AG10803 (cell line): ENCODE measurements at places on chromosomes 12 and 14.

- DNase-seq: no peak
Observed at GRCh38 chr14:83734431-83734830, 1795.5 kb upstream of the FLRT2 start.

DNA sequence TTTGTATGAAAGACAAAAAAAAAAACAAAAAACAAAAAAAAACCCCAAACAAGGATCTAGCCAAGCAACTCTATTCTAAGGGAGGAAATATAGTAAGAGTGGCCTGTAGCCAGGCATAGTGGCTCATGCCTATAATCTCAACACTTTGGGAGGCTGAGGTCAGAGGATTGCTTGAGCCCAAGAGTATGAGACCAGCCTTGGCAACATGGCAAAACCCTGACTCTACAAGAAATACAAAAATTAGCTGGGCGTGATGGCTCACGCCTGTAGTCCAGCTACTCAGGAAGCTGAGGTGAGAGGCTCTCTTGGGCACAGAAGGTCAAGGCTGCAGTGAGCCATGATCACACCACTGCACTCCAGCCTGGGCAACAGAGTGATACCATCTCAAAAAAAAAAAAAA is 47.9 kb downstream of the TMEM117 start:
- DNase-seq: no peak

GRCh38 chr14:37131205-37131604 is 41.2 kb downstream of the SLC25A21 start:
- no peak for DNase-seq

DNA sequence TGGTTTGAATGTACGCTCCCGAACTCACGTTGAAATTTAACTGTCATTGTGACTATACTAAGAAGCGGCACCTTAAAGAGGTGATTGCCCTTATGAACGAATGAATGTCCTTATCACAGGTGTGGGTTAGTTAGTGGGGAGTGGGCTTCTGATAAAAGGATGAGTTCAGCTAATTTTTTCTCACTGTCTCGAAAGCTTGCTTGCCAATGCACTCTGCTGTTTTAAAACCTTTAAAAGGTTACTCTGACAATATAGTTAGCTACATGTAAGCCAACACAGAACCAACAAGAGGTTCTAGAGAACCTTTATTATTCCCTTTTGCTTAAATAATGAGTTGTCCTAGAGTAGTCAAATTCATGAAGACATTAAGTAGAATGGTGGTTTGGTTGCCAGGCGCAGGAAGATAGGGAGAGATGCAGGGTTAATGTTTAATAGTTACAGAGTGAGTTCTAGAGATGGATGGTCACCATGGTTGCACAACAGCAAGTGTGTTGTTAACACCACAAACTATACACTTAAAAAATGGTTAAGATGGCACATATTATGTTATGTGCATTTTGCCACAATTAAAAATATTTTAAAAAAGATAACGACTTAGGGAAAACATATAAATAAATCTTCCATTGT is 26.3 kb downstream of the RTN1 start:
- no peak for DNase-seq

- DNase-seq: peak; percentile 8
Observed at GRCh38 chr12:20063116-20063515, 305.2 kb upstream of the PDE3A start.

DNA sequence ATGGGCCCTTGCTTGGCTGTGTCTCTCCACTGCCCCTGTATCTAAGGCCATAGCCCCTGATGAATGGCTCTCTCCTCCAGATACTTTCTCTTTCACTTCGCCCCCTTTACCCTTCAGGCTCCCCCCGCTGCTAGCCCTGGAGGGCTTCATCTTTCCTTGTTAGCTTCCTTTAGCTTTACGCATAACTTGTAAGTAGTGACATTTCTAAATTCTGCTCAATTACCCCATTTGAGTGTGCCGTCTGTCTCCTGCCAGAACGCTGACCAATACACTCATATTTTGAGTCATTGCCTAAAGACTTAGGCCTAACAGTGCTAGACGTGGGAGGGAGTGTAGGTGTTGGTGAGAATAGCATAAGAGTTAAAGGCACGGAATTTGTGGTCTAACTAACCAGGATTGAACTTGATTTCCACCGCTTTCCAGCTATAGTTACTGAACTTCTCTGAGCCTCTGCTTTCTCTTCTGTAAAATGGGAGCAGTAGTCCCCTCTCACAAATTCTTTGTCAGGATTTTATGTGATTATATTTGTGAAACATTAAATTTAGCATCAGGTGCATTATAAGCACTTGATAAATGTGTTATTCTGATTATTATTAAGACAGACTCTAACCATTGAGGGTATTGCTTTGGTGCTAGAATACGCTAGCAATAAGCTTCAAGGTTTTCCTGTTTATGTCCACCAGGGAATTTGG is 129.3 kb downstream of the ZFP36L1 start:
- DNase-seq: peak; percentile 36

DNA sequence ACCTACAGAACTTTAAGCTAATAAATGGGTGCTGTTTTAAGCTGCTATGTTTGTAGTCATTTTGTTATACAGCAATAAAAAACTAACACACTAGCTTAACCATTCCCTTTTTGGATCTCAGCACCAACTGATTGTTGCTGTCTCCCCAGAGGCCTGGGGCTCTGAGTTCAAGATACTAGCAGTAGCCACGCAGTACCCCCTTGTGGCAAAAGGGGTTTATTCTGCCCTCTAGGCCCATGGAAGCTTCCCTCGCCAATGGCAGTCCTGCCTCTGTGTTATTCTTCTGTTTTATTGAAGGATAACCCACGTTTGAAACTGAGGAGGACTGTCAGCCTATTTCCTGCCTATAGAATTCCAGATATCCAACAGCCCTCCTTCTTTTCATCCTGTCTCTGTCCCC is 455.3 kb upstream of the ATP2B1 start:
- DNase-seq: peak; percentile 0

GRCh38 chr14:65164068-65164824 is 61.9 kb upstream of the MAX start:
- DNase-seq: peak; percentile 52

GRCh38 chr14:55881577-55882241 is 236.5 kb upstream of the PELI2 start:
- peak; percentile 36 for DNase-seq

- DNase-seq: no peak
Observed at GRCh38 chr12:93593843-93594242, 21.4 kb downstream of the SOCS2 start.

DNA sequence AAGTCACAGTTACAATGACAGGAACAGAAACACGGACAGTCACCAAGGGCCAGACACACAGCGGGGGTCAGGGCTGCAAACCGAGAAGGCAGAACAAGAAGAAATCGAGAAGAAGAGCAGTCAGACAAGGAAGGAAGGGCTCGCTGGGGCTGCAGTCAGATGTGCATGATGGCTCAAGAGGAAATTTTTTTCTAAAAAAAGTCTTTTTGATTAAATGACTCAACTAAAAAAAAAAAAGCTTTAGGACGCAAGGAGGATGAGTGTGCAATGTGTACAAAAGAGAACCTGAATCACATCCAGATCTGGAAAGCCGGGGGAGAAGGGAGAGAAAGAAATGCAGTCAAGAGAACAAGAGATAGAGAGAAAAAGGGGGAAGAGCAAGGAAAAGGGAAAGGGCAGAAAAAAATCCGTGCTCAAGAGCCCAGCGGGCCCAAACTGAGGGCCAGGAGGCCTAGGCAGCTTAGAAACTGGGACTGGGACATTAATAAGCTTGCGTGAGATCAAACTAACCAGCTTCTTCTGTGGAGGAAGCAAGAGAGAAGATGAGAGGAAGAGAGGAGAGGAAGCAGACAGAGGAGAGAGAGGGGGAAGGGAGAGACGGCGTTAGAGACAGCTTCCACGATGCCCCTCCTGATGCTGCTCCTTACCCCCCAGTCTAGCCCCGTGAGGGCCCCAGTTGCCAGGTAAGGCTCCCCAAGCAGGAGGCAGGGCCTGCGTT is 6.7 kb downstream of the IFFO1 start:
- DNase-seq: peak; percentile 80

GRCh38 chr12:34333337-34333736 is 311.0 kb downstream of the ALG10 start:
- DNase-seq: no peak

GRCh38 chr12:65495233-65495632 is 216.8 kb downstream of the MSRB3 start:
- peak; percentile 68 for DNase-seq

DNA sequence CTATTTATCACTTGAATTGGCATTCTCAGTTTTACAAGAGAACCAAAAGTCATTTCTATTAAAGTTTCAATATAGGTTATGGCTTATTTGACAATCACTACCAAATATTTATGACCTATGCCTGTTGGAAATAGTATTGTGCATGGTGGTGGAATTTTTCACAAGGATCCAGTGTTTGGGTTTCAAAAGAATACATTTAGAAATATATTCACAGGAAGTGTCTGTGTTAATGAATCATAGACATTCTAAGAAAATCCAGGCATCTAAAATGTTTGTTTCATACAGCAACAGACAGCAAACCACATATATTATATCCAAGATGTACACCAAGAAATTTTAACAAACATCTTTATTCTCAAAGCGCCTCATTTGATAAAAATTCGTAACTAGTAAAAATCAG is 92.7 kb downstream of the MED13L start:
- no peak for DNase-seq

DNA sequence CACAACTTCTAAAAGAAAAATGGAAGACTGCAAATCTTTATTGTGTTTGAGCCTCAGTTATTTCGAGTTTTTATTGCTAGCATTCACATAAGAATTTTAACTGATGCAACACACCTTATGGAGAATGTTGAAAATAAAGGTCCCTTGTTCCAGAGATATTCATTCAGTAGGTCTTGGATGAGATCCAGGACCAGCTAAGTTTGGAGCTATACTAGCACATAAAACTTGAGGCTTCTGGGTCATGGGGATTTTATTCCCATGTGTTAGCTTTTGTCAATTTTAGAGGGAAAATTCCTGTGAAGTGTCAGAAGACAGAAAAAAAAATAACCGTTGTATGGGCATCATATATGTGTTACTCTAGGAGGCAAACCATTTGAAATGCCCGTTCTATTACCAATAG is 693.2 kb upstream of the MIS18BP1 start:
- DNase-seq: no peak

- no peak for DNase-seq
Observed at GRCh38 chr12:4796694-4797482, 76.7 kb downstream of the GALNT8 start.

DNA sequence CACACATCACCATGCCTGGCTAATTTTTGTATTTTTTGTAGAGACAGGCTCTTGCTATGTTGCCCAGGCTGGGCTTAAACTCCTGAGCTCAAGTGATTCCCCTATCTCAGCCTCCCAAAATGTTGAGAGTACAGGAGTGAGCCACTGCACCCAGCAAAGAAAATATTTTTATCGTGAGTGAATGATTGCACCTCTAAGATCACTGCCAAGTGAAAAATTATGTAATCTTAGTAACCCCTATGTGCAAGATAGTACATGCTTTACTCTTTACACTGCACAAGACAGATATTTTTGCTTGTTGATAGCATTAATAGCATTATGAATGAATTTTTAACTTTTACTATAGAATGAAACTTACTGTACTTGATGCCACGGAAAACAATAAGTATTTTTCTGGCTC is 3.4 kb upstream of the MRPS35 start:
- no peak for DNase-seq

GRCh38 chr14:100828031-100828769 is 2.3 kb downstream of the MEG3 start:
- peak; percentile 76 for DNase-seq

- DNase-seq: no peak
Observed at GRCh38 chr14:101237252-101237616, 324.1 kb upstream of the DIO3 start.

DNA sequence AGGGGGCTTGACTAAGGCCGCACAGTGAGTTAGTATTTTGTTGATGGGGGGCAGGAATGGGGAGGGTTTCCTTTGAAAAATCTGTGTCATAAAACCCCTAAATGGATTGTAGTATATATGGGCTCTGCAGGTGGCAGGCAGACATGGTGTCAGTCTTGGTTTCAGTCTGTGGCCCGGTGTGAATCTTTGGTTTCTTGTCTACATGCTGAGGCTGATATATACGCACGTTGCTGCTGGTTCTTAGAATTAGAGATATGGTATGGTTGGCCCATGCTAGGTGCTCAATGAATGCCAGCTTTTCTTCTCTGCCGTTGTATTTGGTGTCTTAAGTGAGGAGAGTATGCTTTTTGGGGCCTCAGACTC is 73.1 kb downstream of the TSPAN9 start:
- no peak for DNase-seq

- peak; percentile 99 for DNase-seq
Observed at GRCh38 chr14:100375266-100375962, 52.3 kb downstream of the SLC25A47 start.

DNA sequence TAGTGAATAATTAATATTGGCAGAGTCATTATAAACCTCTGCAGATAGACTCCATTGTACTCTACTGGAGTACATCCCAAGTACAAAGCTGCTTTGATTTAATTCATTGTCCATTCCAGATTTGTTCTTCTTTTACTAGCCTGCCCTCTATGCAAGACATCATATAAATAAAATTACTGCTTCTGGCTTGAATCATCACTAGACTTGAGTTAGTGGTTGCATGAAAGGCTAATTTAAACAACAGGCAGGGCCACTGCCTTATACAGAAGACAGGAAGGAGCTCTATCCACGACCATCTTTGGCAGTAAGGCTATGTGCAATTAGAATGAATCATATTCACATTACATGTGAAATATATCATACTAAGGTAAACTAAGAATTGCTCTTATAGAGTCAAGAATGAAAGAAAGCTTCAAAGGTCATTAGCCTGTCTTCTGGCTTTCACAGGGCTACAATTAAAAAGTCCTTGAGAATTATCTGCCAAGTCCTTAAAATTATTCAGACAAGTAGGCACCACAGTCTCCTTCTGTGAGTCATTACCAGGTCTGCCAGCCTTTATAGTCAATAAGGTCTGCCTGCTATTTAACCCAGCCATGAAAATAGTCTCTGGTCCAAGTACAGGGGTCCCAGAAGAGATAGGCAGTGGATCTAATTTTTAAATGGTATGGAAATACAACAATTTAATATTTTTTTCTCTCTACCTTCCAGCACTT is 631.8 kb downstream of the TMTC2 start:
- DNase-seq: no peak

DNA sequence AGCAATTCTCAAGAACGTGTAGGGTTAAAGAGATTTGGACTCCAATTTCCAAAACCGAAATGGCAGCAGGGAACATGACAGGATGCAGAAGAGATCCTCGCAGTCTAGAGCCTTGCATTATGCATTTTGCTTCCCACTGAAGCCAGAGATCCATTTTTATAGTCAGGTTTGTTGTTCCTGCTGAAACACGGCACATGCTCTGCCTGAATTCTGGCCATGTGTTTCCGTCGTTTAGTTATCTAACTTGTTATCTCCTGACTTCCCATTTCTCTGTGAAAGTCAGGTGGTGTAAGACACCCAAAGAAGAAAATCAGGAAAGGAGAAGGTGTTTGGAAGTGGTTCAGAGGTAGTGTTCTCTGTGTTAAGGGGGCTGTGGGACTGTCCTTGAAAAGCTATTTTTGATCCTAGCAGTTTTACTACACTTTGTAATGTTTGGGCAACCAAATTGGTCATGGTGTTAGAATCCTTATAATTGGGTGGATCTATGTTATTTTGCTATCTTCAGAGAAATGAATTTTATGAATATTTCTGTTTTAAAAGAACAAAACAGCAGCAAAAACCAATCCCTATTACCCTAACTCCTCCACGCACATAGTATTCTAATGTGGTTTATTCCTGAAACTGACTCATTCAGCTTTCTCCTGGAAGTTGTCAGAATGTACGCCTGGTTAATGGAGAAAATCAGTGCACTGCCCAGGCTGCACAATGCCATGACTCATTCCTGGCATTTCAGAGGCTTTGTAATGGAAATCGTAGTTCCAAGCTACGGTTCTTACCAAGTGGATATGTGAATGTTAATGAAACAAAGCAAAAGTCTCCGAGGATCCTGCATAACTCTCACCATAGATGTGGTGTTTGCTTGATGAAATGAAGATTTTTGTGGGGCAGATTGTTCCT is 110.1 kb downstream of the SAMD4A start:
- DNase-seq: peak; percentile 97
